Fibroblast of lung (primary cell): ENCODE measurements at places on chromosomes 2 and 18. TPM values are rescaled to one million over a fixed set of nuclear protein-coding genes. Genes with fewer than 3 reads are reported as not detected.

Gene HPCAL1
- total RNA-seq, result 21.6 and 34.5 TPM in 2 replicates

Gene TMEM200C
- total RNA-seq, result 0.17 and 0.26 TPM in 2 replicates

Gene C2orf66
- total RNA-seq, result 0.17 and 0.26 TPM in 2 replicates

Gene ABCB11
- total RNA-seq, result not detected in 2 replicates

Gene SCG2
- total RNA-seq, result 0.66 and 2.1 TPM in 2 replicates

Gene TGFBRAP1
- 14.1 and 14.9 TPM in 2 replicates for total RNA-seq

Gene RNU2-63P
- 46.0 and 268 TPM in 2 replicates for total RNA-seq

Gene IL36G
- total RNA-seq, result not detected in 2 replicates

Gene RBKS
- total RNA-seq, result 1.3 and 2.6 TPM in 2 replicates

Gene ZNF385B
- under 0.01 TPM in 1 of 2 replicates, not detected in the other for total RNA-seq

Gene ACTG2
- 4.1 TPM in 2 replicates for total RNA-seq

Gene TWSG1
- 170 and 216 TPM in 2 replicates for total RNA-seq

Gene NMS
- total RNA-seq, result not detected in 2 replicates

Gene CRYGD
- total RNA-seq, result not detected in 2 replicates

Gene FEV
- not detected in 2 replicates for total RNA-seq

Gene SNRPD1
- 9.2 and 10.2 TPM in 2 replicates for total RNA-seq

Gene TUBA3E
- not detected in 2 replicates for total RNA-seq

Gene IL36RN
- not detected in 2 replicates for total RNA-seq

Gene LYPD6
- under 0.01 and 0.17 TPM in 2 replicates for total RNA-seq

Gene KYNU
- total RNA-seq, result 1.5 and 4.6 TPM in 2 replicates
